ENCODE measurements at places on chromosomes 4 and X.
A peak's percentile ranks its signal among the peaks of the same experiment; 100 is the strongest.

GRCh38 chr4:81030981-81031791, 678 bp downstream of the BMP3 start:
- no peak for DNase-seq

DNA sequence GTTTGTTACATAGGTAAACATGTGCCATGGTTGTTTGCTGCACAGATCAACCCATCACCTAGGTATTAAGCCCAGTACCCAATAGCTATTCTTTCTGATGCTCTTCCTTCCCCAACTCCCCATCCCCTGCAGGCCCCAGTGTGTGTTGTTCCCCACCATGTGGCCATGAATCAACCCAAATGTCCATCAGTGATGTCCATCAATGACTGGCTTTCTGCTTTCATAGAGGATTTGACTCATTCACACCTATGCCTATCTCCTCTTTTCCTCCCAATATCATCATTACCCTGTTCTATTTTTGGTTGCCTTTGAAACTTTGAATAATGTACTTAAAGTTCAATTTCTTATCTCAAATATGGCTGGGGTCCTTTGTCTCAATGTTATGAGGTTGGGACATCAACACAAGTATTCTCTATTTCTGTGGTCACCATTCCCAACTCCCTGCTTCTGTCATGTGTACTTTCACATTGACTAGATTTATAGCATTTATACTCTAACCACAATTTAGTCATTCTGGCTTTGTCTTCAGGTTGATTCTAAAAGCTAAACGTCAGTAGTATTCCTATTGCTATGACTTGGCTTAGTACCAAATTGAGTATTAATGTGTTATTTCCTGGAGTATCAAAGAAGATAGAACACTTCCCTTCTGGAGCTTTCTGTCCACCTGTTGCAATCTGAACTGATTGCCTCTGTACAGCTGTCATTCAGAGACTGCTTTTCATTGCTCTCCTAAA, 107.2 kb downstream of the TAB3 start:
- no peak for DNase-seq

GRCh38 chr4:76155979-76156378, 7.8 kb upstream of the NUP54 start:
- no peak for DNase-seq

DNA sequence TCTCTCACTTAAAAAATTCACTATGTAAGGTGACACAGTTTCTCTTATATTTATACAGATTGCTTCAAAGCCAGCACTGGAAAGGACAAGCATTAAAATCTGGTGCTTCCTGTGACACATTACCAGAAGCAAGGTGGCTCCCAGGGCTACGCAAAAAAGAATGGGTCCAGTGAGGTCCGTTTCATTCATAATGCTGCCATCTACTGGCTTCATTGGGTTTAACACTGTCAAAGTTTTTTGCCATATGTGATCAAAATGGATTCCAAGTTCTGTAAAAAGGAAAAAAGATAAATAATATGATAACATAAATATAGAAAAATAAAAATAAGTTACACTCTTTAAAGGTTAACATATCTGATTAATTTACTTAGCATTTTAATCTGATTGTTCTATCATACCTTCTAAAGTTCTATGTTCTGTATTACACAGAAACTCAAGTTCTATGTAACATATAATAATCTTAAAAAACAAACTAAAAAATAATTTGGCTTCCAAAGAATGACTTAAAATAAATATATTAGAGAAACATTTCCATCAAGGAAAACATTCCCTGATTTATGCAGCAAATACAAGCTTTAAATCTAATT, 22.1 kb downstream of the YIPF7 start:
- DNase-seq = no peak

DNA sequence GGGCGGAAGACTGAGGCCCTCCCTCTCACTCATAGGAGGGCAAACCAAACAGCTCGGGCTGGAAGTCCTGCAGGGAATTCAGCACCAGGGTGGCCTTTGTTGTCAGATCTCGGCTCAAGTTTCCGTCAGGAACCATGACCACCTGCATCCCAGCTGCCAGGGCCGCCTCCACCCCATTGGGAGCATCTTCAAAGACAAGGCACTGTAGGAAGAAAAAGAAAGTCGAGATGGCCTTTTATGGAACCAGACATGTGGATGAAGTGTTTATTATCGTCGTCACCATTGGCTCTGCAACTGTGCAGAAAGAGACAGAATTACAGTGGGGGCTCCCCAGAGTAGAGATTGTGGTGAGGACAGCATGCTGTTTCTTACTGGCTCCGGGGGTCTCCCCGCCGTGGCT, 97.2 kb upstream of the STS start:
- no peak for DNase-seq

DNA sequence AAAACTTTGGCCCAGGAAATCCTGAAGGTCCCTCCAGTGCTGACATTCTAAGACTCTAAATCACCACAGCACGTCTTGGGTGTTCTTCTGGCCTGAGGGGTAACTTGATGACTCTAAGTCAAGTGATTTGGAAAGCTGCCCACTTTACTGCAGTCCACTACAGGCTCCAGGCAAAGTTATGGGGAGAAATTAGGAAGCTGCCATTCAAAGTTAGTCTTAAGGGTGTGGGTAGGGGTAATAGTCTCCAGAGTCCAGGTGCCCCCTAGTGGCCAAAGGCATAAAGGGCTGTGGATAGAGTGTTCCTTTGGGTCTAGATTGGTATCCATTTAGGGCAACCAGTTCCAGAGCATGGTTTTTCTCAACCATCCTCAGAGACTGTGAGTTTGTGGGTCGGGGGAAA, 38.7 kb upstream of the SLC16A2 start:
- DNase-seq = no peak

DNA sequence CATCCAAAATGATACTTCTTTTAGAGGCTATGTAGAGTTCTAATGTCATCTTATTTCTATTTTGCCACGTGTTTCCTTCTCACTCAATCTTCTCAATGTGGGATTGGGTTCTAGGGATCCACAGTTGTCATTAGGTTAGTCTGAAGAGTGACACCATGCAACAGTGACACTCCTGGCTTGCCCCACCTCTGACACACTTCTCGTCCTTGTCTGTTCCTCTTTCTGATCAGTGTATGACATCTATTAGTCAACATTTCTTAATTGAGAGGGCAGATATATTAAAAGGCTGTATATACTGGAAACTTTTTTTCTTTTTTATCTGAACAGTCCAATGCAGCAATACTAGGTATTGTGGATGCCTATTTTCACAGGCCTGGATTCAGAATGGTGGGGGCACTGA, 67.6 kb upstream of the GYPA start:
- no peak for DNase-seq

DNA sequence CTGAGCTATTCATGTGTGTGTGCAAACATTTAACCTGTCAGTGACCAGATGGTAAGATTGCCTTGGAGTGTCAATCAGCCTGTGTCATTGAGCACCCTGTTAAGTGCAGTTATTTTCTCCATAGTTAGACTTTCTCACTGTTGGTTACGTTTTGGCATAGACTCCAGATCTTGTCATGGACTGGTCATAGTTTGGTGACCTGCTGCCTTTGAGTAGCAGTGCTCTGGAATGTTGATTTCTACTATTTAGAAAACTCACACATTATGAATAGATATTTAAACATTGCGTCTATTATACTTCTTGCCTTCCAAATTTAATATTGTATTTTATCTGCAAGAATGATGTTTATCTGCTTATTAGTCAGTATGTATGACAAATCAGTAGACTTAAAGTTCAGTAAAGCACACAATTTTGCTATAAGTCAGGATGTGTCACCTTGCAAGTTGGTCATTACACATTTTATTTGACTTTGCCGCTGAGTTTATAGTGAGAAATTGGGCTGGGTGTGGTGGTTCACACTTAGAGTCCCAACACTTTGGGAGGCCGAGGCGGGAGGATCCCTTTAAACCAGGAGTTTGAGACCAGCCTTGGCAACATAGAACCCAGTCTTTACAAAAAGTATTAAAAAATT, 42.4 kb downstream of the KIAA0232 start:
- DNase-seq = no peak

- DNase-seq = no peak
These were observed 3.7 kb downstream of the GPRIN3 start for GRCh38 chr4:89303814-89304388.

GRCh38 chrX:17380221-17380620, 5.2 kb downstream of the NHS start:
- no peak for DNase-seq

DNA sequence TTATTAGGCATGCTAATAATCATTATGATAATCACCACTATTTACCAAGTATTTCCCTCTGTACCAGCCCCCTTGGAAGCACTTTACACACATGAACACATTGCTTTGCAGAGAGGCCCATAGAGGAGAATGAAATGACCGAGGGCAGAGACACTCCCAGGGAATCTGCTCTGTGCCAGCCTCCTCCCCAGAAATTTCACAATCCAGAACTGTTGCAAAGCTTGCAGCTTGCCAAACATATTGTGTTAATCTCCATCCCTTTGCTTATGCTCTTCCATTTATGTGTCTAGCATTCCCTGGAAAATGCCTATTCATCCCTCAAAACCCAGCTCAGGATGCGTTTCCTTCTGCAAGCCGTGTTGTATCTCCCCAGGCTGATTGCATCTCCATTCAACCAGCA, 37.8 kb downstream of the CYTL1 start:
- DNase-seq = no peak

GRCh38 chr4:168972596-168972995, 37.5 kb downstream of the CBR4 start:
- no peak for DNase-seq

DNA sequence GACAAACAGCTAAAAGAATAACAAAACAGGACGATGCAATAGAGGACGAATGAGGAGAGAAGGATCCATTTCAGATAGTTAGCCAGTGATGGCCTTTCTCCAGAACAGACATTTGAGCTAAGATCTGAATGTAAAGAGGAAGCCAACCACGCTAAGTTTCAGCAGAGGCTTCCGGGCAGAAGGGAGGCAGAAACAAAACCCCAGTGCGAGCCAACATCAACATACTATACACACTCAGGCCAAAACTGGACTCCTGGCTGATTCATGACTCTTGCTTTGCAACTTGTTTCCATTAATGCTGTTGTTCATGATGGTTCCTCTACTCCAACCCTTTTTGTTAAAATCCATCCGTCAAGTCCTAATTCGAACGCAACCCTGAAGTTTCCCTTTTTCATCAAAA, 730.3 kb downstream of the TRIML1 start:
- DNase-seq = no peak

- DNase-seq = no peak
These were observed 671.3 kb upstream of the GALNT7 start for GRCh38 chr4:172497321-172497720.

GRCh38 chr4:53906606-53907190, 157.7 kb downstream of the CHIC2 start:
- no peak for DNase-seq

DNA sequence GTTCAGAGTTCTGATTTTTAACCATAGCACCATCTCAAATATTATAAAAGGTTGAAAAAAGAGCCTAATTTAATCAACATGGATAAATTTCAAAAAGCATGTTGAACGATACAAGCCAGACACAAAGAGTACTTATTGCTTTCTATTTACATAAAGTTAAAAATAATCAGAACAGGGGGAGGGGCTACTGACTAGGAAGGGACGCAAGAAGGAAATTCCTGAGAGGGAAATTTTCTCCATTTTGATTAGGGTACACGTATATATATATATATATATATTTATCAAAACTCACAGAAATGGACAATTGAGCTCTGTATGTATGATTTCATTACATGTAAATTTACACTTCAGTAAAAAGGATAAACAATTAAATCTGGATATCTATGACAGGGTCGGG, 482 bp upstream of the MBTPS2 start:
- DNase-seq = no peak

GRCh38 chr4:82044141-82044993, 329.4 kb downstream of the HNRNPD start:
- peak; percentile 67 for DNase-seq

DNA sequence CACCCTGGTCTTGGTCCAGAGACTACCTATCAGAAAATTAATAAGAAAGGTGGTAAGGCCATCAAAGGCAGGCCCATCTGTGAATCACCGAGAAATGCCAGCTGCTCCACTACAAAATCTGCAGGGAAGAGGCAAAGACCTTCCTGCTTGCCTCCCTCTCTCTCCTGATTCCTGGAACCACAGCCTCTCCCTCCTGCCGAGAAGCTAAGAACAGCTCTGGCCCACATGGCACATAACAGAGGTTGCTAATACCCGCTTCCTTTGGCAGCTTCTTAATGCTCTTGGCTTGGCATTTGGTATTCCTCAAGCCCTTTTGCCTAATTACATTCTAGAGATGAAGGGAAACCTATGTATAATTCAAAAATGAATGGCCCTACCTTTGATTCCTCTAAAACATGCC, 32.9 kb downstream of the RAI2 start:
- DNase-seq = no peak

DNA sequence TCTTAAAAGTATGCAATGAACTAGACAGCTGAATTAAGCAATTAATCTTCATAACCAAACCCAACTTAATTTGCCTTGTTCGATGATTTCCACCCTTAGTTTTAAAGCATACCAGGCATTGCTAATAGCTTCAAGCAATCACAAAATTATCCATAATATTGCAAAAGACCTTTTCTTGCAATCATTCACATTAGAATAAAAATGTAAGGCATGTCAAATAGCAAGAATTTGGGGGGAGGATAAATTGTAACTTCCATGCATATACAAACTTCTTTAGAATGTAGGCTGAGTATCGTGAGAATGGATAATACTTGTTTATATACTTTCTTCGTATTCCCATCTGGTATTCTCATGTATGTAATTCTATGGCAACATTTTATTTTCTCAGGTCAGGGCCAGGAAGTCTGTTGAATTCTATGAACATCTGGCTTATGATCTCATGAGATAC, 28.7 kb upstream of the BMP2K start:
- no peak for DNase-seq

GRCh38 chr4:69832326-69833030, 27.5 kb downstream of the SULT1E1 start:
- DNase-seq = no peak

GRCh38 chr4:128303986-128304385, 16.4 kb upstream of the PGRMC2 start:
- DNase-seq = no peak

DNA sequence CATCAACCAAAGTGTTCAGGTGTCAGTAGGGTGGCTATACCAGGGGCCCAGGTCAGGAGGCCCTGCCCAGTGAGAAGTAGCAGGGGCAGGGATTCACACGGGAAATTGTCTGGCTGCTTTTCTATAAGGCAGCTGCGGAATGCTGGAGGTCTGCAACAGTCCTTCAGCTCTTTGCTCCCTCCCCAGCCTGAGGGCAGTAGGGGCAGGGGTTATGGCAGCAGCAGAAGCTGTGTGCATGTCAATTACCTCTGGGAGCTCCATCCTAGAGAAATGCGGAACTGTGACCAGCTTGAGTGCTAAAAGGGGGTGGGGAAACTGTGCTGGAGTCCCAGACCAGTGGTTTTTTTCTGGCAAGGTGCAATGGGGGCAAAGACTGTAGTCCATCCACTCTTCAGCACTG, 810.4 kb downstream of the PCDH7 start:
- DNase-seq = no peak

DNA sequence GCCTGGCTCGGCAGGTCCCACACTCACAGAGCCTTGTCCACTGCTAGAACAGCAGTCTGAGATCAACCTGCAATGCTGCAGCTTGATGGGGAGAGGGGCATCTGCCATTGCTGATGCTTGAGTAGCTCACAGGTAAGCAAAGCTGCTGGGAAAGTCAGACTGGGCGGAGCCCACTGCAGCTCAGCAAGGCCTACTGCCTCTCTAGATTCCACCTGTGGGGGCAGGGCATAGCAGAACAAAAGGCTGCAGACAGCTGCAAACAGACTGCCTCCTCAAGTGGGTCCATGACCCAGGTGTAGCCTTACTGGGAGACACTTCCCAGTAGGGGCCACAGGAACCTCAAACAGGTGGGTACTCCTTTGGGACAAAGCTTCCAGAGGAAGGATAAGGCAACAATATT, 110.6 kb upstream of the ADAMTS3 start:
- no peak for DNase-seq

- no peak for DNase-seq
These were observed 270.3 kb downstream of the DTHD1 start for GRCh38 chr4:36551697-36552214.

Measured in posterior cingulate gyrus (tissue), 11 donors.